NCI-H1694 treated with DMSO at 0.1 percent for 48 hours (cell line): ENCODE measurements at places on chromosomes 2 and 18.
A peak's percentile ranks its signal among the peaks of the same experiment; 100 is the strongest.

GRCh38 chr2:218271487-218271797, 1.1 kb downstream of the PNKD start:
- no peak for DNase-seq

DNA sequence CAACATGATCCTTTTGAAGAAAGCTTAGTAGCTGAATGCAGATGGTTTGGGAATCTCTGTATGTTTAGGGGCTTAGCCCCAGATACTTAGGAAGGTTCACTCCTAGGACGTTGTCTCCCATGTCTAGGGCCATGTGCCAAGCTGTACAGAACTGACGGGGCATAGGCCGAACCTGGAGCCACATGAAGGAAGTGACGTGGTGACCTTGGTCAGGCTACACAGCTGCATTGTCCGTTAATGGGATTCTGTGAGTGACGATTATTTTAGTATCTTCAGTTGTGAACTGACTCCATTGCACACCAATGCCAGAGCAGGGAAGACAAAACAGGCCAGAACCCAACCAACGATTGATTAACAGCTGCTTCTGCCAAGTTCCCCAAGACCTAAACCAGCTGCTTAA, 139.3 kb downstream of the TPO start:
- DNase-seq = no peak

- no peak for DNase-seq
Measured at GRCh38 chr2:65436824-65437221, 4.4 kb upstream of the SPRED2 start.

DNA sequence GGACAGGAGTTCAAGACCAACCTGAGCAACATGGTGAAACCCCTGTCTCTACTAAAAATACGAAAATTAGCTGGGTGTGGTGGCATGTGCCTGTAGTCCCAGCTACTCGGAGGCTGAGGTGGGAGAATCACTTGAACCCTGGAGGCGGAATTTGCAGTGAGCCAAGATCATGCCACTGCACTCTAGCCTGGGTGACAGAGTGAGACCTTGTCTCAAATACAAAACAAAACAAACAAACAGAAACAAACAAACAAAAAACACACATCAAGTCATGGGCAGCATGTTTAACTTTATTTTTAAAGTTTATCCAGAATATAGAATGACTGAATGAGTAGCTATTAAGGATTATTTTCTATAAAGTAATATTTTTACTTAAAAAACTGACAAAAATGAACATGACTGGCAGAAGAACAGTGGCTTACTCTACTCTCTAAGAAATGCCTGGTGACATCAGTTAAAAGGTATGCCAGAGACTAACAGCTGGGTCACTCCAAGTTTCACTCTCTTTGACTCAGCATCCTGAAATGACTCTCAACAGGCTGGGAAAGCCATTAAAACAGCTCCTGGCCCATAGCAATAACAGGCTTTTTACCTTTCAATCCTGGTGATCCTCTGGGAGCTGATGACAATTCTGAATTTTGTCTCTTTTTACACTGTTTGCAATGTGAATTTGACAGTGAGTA, 281.6 kb upstream of the STON1 start:
- DNase-seq = peak; percentile 90

- DNase-seq = no peak
Measured at GRCh38 chr18:12849548-12849947, 34.5 kb downstream of the PTPN2 start.

GRCh38 chr2:70919672-70920366, 15.9 kb upstream of the ATP6V1B1 start:
- peak; percentile 53 for DNase-seq

DNA sequence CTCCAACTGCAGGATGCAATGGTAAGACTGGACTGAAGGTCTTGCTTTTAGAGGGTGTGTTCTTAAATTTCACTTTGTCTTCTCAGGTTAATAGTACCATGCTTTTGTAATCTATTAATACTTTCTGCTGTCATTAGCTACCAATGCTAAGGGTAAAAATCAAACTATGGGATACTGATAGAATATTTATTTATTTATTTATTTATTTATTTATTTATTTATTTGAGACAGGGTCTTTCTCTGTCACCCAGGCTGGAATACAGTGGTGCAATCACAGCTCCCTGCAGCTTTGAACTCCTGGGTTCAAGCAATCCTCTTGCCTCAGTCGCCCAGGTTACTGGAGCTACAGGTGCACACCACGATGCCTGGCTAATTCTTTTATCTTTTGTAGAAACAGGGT, 152.1 kb downstream of the SPP2 start:
- no peak for DNase-seq

DNA sequence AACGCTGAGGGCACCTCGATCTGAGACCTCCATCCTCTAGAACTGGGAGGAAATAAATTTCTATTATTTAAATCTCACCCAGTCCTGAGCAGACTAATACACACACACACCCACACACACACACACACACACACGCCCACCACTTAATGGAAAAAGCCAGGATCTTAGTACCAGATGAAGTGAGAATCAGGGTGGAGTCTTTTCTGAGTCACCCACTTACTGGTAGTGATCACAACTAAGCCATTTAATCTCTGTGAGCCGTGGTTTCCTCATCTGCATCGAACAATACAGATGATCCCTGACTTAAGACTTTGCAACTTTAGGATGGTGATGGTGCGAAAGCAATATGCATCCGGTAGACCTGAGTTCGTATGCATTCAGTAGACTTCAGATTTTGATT, 18.6 kb downstream of the THNSL2 start:
- DNase-seq = no peak

GRCh38 chr2:181371782-181372645, 85.2 kb upstream of the ITGA4 start:
- no peak for DNase-seq

DNA sequence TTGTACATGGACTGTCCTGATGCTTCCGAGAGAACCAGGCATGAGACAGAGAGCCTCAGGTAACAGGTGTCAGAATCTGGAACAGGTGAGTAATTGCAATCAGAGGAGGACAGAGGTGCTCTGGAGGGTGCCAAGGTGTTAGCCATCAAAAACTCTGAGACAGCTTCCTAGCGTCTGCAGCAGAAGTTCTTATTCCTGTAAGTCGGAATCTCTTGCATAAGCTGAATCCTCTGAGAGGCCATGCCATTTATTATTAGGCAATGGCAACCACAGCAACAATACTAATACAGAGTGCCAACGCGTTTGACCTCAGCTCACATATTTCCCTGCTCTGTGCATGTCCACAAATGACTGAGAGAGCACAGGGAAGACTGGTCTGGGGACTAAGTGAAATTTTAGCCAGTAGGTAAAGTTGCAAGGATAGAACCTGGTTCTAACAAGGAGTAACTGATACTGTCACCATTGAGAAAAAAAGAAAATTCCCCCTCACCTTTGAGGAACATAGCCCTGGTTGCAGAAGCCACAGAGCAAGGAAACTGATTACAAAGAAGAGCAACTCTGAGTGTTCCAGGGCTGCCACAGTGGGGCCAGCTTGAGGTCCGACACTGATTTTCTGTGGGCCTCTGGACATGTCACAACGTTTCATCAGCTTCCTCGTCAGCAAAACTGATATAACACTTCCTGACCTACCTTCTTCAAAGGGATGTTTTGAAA, 55.1 kb upstream of the ACSL3 start:
- no peak for DNase-seq

- no peak for DNase-seq
Measured at GRCh38 chr2:108199726-108200125, 40.0 kb upstream of the SULT1C3 start.

- no peak for DNase-seq
Measured at GRCh38 chr2:127560931-127561280, 25.4 kb downstream of the MYO7B start.

GRCh38 chr2:59691518-59692190, 861.8 kb downstream of the BCL11A start:
- no peak for DNase-seq

DNA sequence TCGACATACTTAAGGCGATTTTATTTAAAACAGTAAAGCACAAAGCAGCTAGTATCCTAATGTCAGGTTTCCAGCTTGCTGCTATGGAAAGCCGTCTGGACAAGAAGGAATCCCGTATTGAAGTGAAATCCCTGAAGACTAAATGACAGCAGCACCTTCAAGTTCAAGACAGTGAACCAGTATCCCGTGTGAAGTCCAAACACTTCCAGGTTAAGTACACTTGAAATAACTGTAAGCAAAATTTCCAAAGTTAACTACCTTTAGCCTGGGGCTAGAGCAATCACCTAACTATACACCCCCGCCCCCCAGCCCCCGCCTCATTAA, 1.2 kb downstream of the MBOAT2 start:
- no peak for DNase-seq

DNA sequence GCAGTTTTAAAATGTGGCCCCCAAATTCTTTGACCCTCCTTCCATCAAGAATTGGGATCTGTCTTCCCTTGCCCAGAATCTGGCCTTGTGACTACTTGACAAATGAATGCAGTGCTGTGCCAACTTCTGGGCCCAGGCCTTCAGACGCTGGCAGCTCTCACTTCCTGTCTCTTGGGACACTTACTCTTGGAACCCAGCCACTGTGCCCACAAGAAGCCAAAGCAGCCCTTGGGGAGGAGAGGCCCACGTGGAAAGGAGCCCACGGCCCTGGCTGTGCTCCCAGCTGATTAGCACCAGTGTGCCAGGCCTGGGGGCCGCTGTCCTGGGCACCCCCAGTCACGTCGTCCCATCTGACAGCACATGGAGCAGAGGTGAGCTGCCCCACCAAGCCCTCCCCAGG, 56.6 kb downstream of the RPL37A start:
- peak; percentile 43 for DNase-seq

- no peak for DNase-seq
Measured at GRCh38 chr2:138277062-138277461, 224.5 kb upstream of the SPOPL start.

DNA sequence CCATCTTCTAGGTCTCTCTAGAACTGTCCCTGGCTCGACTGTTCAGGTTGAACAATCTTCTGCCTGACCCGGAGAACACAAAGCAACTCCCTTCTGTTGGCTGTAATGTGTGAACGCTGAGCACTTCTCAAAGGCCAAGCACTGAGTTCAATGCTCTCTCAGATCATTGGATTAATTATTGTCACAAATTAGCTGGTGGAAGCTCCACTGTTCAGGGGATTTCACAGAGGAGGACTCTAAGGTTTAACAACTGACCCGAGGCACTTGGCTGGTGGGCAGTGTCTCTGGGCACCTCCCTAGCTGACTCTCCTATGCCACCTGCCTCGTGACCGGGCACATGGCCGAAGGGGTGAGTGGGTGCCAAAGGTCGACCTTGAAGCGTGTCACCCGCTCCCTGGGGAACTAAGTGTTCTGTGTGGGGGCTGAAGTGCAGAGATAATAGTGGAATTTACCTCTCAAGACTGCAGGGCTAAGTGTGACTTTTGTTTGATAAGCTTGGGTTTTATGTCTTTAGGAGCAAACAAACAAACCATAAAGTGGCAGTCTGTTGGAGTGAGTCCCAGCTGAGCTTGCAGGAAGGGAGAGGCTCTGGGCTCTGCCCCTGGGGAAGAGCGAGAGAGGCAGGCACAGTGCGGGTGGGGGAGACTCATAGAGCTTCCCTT, 64.8 kb downstream of the BCL2L11 start:
- DNase-seq = no peak

GRCh38 chr18:74768096-74768495, 170.4 kb downstream of the ZNF407 start:
- DNase-seq = no peak

DNA sequence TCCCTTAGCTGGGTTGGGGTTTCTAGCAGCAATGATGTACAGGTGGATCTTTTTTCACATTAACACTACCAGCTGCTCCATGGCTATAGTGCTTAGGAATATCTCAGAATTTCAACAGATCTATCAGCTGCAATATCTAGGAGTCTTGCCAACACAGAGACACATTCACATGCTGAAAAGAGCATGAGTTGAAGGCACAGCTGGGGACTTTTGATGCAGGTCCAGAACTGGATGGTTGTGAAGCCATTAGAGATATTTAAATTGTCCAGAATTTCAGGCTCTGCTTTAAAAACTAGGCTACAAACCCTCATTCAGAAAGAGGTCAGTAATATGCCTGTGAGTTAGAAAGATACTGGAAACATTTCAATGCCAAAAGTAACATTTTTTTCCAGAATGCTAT, 122.2 kb upstream of the CCDC195 start:
- DNase-seq = peak; percentile 60

- no peak for DNase-seq
Measured at GRCh38 chr2:46298522-46299353, 1.5 kb downstream of the EPAS1 start.

DNA sequence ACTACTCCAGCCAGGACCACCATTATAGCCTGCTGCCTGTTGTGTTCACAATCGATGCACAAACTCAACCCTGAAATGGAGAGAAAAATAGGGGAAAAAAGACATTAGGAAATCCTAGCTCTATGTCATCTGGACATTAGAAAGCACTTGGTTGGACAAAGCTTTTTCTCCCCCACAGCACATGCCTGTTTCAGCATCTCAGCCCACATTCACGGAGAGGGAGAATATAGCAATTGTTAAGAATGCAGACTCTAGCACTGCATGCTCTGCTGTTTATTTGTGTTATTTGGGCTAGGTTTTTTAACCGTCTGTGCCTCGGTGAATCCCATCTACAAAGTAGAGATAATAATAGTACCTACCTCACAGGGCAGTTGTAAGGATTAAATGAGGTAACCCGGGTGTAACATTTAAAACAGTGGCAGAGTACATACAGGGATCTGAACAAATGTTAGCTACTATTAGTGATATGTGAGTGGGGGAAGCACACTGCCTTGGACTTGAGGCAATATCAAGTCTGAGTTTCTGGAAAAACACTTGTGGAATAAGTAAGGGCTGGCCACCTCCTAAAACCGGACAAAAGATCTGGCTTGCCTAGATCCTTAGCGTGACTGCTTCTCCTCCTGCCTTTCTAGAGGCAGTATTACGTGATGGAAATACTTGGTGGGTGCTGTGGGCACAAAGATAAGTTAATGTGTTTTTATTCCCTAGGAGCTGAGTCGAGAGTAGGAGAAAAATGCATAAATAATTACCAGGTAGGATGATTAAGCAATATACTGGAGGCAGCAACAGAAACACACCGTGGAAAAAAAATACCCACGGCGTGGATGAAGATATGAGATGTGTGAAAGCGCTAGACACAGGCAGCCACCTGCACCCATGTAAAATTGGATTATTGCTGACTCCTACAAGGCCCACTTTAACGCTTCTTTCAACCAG, 1.0 kb upstream of the PPP1CB start:
- peak; percentile 17 for DNase-seq

DNA sequence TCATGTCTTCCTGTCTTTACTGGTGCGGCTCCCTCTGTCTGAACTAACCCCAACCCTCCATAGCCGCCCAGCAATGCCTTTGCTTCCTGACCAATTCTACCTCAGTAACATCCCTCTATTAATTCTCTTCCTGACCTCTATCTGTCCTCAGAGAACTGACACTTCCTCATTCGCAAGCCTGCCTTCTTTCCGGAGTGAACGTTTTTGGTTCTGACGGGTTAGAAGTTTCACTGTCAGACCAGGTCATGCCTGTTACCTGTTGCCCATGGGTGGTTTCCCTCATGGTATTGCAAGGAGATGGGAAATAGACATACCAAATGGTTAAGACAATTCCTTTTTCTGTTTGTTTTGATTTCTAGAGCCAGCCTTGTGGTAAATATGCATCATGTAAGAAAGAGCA, 453.4 kb upstream of the SLC14A2 start:
- no peak for DNase-seq

DNA sequence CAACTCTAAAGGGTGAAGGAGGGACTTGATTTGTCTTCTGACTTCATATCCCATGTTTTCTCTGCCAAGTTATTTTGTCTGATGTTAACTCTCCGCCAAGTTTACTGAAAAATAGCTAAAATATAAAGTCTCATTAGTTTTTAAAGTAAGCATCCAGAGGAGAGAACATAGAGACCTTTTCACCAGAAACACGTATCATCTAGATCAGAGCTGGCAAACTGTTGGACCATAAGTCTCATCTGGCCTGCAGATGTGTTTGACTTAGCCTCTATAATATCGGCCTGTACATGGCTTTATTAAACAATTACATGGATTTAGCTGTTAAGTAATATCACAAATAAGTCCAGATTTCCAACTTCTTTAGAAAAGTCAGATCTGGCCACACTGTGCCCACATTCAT, 182.6 kb downstream of the PLCL1 start:
- DNase-seq = no peak
